Hematopoietic multipotent progenitor cell treated with erythropoietin and hydrocortisone succinate and interleukin-3 and kit ligand, for 17 days (in vitro differentiated cells): ENCODE measurements at places on chromosomes 7 and 10.

GRCh38 chr10:78899098-78899754 lies 169.5 kb upstream of the ZMIZ1 start:
- no peak for DNase-seq

- DNase-seq, result no peak
Measured at GRCh38 chr10:127462643-127463295, 86.3 kb upstream of the NPS start.

DNA sequence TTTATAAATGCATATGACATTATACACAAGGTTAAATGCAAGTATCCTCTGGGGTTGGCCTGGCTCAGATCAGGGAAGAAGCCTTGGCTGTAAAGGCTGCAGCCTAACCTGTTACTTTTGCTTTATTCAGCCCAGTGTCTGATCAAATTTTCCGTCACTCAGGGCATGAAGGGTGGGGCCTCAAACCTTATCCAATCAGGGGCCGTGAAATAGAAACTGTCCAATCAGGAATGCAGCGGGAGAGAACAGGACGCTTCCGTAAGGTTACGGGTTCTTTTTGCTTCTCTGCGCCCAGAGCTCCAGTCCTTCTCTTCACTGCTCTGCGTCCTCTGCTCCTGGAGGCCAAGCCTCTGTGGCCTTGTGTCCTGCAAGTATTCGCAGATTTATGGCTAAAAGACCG lies at the start of gene ZNF716:
Gene ZNF716 (plus strand): TSS at position 274 of the 400 bp plus-strand sequence. CDS start 112 bp downstream, at position 386.
- DNase-seq, result no peak

DNA sequence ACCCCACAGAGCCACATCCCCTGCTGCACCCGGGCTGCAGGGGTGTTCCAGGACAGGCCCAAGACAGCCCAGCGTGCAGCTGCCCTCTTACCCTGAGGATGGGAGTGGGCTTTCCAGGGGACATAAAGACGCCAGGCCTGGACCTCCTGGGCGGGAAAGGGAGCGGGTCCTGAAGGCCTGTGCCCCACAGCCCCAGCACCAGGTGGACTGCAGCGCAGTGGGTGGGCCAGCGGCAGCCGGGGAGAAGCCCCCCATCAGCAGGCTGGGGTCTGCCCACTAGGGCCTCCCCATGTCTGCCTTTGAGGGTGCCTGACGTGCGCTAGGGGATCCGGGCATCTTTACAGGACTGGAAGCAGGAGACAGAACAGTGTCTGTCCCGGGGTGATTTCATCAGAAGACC lies 22.6 kb upstream of the ZNF735 start:
- no peak for DNase-seq

DNA sequence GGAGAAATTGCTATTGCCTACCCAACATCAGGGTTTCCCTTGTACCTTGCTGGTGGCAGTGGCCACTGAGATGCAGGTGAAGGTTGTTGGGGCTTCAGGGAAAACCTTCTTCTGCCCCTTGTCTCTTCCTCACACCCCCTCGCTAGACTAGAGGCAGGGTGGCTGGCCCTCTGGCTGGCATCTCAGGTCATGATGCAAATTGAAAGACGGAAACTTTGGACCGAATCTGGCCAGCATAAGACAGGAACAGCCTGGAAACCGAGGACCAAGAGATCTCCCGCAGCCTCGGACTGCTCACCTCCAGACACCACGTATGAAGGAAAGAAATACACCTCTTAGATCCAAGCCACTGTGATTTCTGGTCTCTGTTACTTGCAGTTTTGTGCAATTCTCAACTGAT lies 2.9 kb downstream of the SVOPL start:
- DNase-seq, result no peak

DNA sequence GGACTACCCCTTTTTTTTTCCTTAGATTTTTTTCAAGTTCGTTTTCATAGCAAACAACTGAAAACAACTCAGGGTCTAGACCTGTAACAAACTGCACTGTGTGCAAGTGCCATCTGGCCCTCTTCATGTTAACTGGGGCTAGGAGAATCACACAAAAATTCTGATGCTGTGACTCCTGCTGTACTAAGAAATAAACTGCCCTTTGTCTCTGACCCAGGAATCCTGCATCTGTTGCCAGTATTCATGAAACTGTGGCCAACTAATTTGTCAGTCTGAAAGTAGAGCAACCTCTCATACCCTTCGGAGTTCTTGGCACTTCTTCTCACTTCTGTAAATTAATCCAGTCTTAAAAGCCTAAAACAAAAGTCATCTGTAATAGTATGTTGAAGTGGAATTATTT lies 218.4 kb upstream of the PCDH15 start:
- DNase-seq, result no peak

DNA sequence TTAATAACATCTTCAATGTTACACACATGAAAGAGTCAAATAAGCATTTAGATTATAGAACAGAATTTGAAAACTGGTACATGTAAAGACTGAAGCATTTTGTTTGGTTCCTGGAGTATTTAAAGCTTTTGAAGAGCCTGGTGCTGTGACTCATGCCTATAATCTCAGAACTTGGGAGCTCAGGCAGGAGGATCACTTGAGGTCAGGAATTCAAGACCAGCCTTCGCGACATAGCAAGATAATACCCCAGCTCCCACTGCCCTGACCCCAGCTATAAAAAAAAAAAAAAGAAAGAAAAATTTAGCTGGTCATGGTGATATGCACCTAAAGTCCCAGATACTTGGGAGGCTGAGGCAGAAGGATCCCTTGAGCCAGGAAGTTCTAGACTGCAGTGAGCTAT lies 87.8 kb downstream of the HDAC9 start:
- no peak for DNase-seq

GRCh38 chr7:105426606-105427146 lies 38.0 kb upstream of the SRPK2 start:
- no peak for DNase-seq

DNA sequence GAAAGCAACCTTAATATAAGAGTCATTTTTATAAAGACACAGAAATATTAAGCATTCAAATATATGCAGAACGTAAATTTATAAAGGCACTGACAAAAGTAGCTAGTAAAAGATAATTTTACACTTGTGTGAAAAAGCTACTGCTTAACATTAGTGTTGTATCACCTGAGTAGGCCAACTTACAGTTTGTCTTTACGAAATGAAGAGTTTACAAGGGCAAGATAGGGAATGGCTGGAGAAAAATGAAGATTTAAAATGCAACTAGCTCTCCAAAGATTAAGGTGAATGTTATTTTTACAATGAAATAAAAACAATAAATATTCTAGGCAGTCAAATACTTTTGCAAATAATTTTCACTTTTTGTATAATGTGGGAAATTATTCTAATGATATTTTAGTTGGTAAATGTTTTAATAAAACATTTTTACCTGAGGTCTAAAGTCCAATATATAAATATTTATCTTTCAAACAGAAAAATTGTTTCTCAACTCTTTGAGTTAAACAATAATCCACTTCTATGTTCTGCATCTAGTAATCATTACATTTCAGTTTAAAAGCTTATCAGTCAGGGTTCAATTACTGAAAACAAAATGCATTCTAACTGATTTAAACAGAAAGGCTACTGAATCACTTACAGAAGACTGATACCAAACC lies 382.6 kb downstream of the IPMK start:
- DNase-seq, result no peak
